Fibroblast of skin of back (primary cell): ENCODE measurements at places on chromosomes 6 and 20.

DNA sequence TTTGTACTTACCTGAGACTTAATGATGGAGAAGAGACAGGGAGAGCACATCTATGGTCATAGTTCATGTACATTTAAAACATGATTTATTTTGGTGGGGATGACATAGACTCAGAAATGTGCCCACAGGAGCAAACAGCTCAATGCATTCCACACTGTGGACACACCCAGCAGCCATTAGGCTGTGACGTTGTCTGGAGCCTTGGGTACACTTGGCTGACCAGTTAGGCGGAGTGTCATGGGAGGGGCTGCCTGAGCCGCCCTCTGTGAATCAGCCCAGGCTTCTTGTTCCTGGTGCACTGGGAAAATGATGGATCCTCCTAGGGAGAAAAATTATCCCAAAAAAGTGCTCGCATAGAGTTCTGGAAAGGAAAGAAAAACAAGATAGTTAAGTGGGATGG is 231.0 kb upstream of the GMDS start:
- peak; percentile 86 for DNase-seq

DNA sequence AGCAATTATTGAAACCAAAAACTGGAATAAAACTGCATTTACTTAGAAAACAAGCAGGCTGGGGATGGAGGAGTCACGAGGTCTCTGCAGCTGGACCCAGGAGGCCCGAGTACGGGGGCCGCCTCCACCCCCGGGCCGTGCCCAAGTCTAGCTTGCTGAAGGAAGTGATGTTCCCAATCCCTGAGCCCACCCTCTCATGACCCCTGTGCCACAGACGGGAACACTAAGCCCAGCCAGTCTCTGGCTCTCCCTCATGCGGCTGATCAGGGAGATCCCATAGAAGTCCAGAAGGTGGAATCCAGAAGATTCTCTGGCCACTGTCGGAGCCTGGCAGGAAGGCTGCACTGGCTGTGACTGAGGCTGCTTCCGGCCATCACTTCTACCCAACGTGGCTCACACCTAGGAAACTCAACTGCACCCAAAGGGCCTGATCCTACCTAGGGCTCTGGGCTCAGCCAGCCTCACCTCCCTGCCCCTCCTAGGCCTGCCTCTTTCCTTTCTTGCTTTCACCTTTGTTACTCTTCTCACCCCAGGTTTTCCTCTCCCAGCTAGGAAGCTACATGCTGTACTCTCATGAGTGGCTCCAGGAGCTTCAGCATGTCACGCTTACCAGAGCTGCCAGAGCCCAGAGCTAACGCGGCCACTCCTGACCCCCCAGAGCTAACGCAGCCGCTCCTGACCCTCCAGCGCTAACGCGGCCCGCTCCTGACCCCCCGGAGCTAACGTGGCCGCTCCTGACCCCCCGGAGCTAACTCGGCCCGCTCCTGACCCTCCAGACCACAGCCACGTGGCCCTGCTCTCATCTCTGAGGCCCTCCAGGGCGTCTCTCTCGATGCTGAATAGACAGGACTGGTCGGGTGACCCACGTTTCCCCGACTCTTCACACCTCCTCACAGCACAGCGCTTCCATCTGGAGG is 24.7 kb upstream of the HELZ2 start:
- DNase-seq = no peak

GRCh38 chr6:134457941-134458340 is 140.0 kb upstream of the SGK1 start:
- DNase-seq = no peak

- no peak for DNase-seq
Observed at GRCh38 chr6:83442752-83443151, 11.9 kb upstream of the ME1 start.

DNA sequence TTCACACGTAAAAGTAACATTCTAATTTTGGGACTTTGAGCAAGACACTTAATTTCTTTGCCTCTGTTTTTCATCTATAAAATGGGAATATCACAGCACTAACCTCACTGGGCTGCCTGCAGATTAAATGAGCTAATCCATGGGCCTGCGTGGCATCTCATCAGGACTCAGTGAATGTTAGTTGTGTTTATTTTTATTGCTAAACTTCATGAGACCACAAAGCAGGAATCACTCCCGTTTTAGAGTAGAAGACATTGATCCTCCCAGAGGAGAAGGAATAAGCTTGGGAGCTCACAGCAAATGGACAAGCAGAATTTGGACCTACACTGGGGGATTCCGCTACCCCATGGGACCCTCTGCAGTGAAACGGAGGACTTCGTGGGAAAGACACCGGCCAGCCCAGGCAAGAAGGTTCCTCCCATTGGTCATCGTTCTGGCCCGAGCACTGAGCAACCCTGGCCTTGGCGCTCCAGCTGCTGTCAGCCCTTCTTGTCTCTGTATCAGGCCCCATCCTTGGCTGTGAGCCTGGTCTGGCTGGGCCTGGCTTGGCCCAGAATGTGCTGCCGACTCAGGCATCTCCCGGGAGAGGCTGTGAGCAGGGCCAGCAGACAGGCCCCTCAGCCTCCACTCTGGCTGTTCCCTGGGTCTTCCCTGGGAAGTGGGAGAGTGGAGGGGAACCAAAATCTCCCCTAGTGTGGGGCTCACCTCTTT is 79.8 kb downstream of the NFATC2 start:
- DNase-seq = peak; percentile 49

DNA sequence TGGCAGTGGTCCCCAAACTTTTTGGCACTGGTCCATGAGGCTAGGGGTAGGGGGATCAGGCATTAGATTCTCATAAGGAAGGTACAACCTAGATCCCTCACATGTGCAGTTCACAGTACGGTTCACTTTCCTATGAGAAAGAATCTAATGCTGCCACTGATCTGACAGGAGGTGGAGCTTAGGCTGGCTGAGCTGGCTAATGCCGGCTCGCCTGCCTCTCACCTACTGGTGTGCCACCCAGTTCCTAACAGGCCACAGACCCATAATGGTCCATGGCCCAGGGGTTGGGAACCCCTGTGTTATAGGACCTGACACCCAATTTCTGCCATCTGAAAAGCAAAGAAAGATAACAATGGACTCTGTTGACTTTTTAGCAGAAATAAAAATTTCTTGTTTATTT is 199.6 kb downstream of the GMPR start:
- DNase-seq = no peak

GRCh38 chr6:130211691-130212090 is 11.1 kb downstream of the SAMD3 start:
- no peak for DNase-seq

GRCh38 chr6:131183427-131184095 is 48.3 kb downstream of the AKAP7 start:
- no peak for DNase-seq

DNA sequence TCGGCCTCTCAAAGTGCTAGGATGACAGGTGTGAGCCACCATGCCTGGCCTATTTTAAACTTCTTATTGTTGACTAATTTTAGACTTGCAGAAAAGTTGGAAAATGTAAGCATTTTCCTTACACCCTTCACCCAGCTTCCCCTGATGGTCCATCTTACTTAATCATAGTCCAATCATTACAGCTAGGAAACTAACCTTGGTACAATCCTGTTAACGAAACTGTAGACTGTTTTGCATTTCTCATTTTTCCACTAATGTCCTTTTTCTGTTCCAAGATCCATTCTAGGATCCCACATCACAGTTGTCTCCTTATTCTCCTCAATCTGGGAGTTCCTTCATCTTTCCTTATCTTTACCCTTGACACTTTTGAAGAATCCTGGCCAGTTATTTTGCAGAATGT is 659 bp upstream of the GFRA4 start:
- no peak for DNase-seq

GRCh38 chr20:59082077-59082740 is 39.6 kb upstream of the PRELID3B start:
- peak; percentile 92 for DNase-seq

DNA sequence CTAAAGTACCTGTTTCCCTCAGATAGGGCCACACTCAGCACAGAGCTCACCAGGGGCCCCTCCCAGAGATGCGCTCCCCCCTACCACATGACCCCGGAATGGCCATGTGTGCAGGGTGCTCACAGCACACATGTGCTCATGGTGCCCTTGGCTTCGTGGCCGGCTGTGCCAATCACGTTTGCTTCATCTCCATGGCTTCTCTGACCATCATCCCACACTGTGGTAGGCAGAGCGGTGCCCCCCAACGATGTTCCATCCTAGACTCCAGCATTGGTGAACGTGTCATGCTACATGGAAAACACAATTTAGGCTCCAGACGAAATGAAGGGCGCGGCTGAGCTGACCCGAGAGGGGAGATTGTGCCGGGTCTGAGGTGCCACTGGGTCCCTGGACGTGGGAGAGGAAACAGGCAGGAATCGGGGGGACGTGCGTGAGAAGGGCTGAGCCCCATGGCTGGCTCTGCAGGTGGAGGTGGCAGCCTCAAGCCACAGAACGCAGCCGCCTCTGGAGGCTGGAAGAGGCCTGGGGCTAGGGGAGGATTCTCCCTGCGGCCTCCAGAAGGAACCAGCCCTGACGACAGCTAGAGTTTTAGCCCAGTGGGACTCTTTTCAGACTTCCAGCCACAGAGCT is 126.5 kb downstream of the DLL1 start:
- no peak for DNase-seq

- no peak for DNase-seq
Observed at GRCh38 chr6:13063300-13063918, 264.9 kb downstream of the TBC1D7 start.

DNA sequence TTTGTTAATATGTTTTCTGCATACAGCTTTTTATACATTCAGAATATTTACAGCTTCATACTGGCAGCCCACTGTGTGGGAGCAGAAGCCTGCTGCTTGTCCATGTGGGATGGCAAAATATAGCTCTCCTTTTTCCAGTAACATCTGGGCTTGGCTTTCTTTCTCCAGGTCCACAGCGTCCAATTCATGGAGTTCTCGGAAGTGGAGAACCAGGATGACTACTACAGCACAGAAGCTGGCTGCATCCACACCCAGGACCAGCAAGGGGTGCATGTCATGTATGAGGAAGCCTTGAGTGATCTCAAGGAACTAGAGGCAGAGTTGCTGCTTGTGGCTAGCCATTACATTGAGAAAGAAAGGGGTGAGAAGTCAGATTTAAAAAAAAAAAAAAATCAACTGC is 143.1 kb downstream of the CD164 start:
- DNase-seq = no peak

- DNase-seq = no peak
Observed at GRCh38 chr6:37172912-37173492, 3.0 kb downstream of the PIM1 start.

- DNase-seq = peak; percentile 48
Observed at GRCh38 chr20:14406495-14406894, 69.1 kb upstream of the FLRT3 start.

GRCh38 chr20:47196091-47197081 is 160.1 kb downstream of the ZMYND8 start:
- DNase-seq = peak; percentile 61

GRCh38 chr6:170147832-170148708 is 142.8 kb downstream of the DLL1 start:
- DNase-seq = no peak

DNA sequence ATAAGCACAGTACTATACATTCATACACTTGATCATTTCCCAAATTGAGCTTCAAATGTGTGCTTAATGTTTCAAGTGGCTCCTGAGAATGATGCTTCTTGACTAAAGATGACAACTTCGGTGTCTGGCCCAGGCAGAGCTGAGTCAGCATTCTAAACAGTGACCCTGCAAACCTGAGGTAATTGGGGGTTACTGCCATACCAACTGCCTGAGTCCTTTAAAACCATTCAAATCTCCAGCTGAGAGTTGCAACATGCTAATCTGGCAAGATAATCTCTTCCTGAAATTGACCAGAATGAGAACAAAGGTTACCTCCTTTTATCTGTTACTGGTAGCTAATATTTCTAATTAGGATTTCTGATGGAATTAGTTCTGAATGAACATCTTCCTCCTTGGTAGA is 8.2 kb downstream of the BACH2 start:
- no peak for DNase-seq

DNA sequence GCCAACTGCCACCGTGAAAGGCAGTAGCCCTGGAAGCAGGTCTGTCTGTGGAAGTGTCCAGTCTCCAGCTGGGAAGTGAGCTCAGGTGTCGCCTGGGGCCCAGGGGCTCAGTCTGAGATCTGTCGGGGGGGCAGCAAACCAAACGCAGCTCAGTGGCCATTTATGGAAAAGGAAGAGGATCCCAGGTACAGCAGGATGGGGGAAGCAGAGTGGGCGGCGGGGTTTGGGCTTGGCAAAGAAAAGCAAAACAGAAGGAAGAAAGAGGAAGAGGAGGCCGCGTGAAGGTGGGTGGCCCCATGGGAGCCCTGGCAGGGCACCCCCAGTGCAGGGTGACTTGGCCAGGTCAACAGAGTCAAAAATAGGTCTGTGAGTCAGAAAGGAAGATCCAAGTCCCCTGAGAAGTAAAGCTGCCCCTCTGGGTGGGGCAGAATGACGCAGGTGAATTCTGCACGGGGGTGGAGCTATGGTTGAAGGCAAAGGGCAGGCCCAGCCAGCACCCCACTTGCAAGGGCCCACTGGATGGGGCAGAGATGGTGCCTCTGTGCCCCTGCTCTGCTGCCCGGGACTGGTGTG is 5.3 kb downstream of the PXDC1 start:
- DNase-seq = no peak

GRCh38 chr6:163487606-163488005 is 73.1 kb downstream of the QKI start:
- DNase-seq = no peak

DNA sequence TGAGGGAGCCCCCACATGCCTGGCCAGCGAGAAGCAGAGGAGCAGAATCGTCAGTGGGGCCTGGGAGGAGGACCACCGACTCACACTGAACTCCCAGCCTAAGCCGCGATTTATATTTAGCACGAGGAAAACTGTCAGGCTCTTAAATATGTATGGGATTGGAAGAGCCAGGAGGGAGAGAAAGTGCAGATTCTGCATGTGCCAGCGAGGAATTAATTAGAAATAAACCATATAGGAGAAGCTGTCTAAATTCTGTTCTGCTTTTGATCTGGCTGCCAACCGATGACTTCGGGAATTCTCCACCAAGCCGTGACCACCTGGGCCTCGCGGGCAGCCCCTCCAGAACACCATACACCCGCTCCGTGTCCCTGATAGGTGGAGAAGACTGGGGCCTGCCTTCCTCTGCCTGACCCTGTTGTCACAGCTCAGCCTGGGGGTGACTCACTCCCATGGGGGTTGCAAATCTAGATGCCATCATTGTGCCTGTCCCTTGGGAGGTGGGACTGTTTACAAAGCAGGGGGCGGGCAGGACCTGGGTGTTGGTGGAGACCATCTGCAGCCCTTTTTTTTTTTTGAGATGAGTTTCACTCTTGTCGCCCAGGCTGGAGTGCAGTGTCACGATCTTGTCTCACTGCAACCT is 91.1 kb upstream of the PMEPA1 start:
- peak; percentile 13 for DNase-seq
